Smooth muscle cell of trachea (primary cell): ENCODE measurements at places on chromosomes 2 and 18. TPM values are rescaled to one million over a fixed set of nuclear protein-coding genes. Genes with fewer than 3 reads are reported as not detected.

The TSPYL6 gene
- total RNA-seq = under 0.01 TPM in 1 of 2 replicates, not detected in the other

The SPATA3 gene
- total RNA-seq = not detected in 2 replicates

The GLI2 gene
- total RNA-seq = 3.2 and 13.1 TPM in 2 replicates

The PAX8 gene
- 0.87 and 1.5 TPM in 2 replicates for total RNA-seq

The TMEM131 gene
- total RNA-seq = 36.4 and 50.5 TPM in 2 replicates

The PAIP2B gene
- 0.66 and 0.73 TPM in 2 replicates for total RNA-seq

The MEX3C gene
- 33.7 and 36.4 TPM in 2 replicates for total RNA-seq

The ELAC1 gene
- 6.0 and 8.9 TPM in 2 replicates for total RNA-seq

The PLCD4 gene
- 9.1 and 11.8 TPM in 2 replicates for total RNA-seq

The HOXD3 gene
- total RNA-seq = 0.29 TPM in 1 of 2 replicates, not detected in the other

The ABHD3 gene
- 6.5 and 7.4 TPM in 2 replicates for total RNA-seq

The IMPA2 gene
- total RNA-seq = 10.2 and 24.0 TPM in 2 replicates

The SCN3A gene
- total RNA-seq = 0.50 and 1.3 TPM in 2 replicates

The ACMSD gene
- total RNA-seq = not detected in 2 replicates

The ADNP2 gene
- 16.9 and 22.4 TPM in 2 replicates for total RNA-seq

The GAL3ST2 gene
- total RNA-seq = 0.15 TPM in 1 of 2 replicates, not detected in the other

The DSC2 gene
- under 0.01 TPM in 1 of 2 replicates, not detected in the other for total RNA-seq

The CLHC1 gene
- 8.9 and 13.5 TPM in 2 replicates for total RNA-seq

The ZC3H6 gene
- 5.8 and 6.4 TPM in 2 replicates for total RNA-seq

The AFF3 gene
- 0.66 and 0.87 TPM in 2 replicates for total RNA-seq

The GNAL gene
- 0.15 and 0.99 TPM in 2 replicates for total RNA-seq

The KIAA2012 gene
- 0.17 TPM in 1 of 2 replicates, not detected in the other for total RNA-seq

The CIB4 gene
- not detected in 2 replicates for total RNA-seq

The ST8SIA5 gene
- 0.15 and 0.33 TPM in 2 replicates for total RNA-seq

The SNORC gene
- total RNA-seq = 0.29 and 1.7 TPM in 2 replicates

The TDRD15 gene
- total RNA-seq = not detected in 2 replicates

The SERPINB3 gene
- total RNA-seq = not detected in 2 replicates

The REG3G gene
- total RNA-seq = not detected in 2 replicates

The ASB18 gene
- total RNA-seq = not detected in 2 replicates

The PLGLB2 gene
- 2.0 TPM in 1 of 2 replicates, not detected in the other for total RNA-seq

The FSIP2 gene
- 0.15 and 0.50 TPM in 2 replicates for total RNA-seq

The AQP12A gene
- total RNA-seq = not detected in 2 replicates

The RHBDD1 gene
- 23.9 and 34.7 TPM in 2 replicates for total RNA-seq

The ABHD1 gene
- under 0.01 and 0.15 TPM in 2 replicates for total RNA-seq

The FTCDNL1 gene
- total RNA-seq = 3.3 and 4.5 TPM in 2 replicates

The CHRND gene
- not detected in 2 replicates for total RNA-seq
